ENCODE measurements at places on chromosomes 12 and 14.

GRCh38 chr12:122610911-122611310, 83.9 kb downstream of the KNTC1 start:
- no peak for DNase-seq

- DNase-seq = no peak
These were observed 45.4 kb downstream of the PHLDA1 start for GRCh38 chr12:75986001-75986746.

DNA sequence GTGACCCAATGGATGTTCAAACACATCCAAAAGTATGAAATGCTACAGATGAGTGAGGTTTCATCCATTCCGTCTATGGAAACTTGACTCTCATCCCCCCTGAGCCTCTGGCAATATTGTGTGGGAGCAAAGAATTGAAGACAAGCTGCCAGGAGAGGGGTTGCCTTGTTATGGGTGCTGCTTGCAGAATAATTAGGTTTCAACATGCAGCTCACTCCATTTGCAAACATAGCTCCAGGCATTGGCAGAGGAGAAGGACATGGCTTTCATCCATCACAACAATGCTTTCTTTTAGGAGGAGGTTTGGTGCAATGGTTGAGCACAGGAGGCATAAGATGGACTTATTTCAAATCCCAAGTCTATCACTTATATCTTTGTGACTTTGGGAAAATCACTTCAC, 220.7 kb upstream of the SRRM4 start:
- DNase-seq = no peak

DNA sequence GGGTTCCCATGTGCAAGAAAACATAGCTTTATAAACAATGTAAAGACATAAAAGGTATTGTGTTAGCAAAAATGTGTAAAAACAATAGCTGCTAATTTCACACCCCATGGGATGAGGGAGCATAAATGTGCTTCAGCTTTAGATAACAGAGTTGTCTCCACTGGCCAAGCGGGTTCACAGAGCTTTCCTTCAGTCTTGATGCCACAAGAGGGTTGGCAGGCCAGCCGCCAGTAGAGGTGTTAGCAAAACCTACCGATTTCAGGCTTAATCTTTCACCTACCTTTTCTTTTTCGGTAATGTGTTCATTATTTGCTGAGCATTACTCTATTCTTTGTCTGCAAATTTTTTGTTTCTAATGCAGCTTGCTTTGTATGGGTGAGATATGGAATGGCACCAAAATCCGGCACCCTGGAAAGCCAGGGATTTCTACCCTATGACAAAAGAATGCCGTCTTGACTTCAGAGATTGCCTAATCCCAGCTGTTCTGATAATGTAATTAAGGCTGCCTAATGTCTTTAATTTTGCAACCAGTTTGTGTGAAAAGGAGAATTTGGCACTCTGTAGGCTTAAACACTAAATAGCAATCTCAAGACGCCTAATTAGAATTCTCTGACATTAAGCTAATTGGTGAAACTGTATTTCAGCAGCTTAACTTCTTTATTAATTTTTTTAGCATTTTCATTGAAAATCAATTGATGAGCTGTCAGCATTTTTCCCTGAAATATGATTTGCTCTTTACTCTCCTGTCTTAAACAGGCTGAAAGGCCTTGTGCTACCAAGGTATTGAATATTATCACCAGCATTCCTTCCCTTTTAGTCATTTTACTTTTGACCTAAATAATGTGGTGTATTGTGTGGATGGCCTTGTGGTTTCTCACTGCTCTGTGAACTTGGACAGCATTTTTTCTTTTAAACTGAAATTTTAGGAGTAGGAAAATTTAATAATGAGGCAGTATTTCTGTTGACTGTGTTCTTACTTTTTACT, 60.7 kb downstream of the POLR3B start:
- no peak for DNase-seq

GRCh38 chr12:1496162-1496900, 98.0 kb downstream of the FBXL14 start:
- DNase-seq = no peak

DNA sequence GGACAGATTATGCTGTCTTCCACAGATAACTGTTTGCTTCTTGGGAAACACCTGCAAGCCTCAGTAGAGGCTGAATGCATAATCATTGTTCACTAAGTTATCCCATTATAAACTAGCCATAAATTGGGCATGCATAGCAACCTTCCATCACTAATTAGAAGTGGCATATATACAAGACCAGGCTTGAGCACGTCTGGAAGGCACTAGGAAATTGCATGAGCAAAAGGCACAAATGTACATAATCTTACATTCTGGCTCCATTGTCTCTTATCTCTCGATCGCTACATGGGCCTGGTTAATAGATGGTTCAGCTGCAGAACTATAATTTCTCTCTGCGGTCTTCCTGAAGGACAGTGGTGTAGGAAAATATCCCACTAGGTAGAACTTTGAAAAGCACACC, 679.2 kb downstream of the RPL10L start:
- DNase-seq = no peak

GRCh38 chr12:115404761-115405470, 720.9 kb upstream of the TBX3 start:
- no peak for DNase-seq

GRCh38 chr14:55470025-55470424, 29.6 kb upstream of the TBPL2 start:
- no peak for DNase-seq
